Hematopoietic multipotent progenitor cell treated with erythropoietin and hydrocortisone succinate and interleukin-3 and kit ligand, for 15 days (in vitro differentiated cells): ENCODE measurements at places on chromosomes 2 and 18.

DNA sequence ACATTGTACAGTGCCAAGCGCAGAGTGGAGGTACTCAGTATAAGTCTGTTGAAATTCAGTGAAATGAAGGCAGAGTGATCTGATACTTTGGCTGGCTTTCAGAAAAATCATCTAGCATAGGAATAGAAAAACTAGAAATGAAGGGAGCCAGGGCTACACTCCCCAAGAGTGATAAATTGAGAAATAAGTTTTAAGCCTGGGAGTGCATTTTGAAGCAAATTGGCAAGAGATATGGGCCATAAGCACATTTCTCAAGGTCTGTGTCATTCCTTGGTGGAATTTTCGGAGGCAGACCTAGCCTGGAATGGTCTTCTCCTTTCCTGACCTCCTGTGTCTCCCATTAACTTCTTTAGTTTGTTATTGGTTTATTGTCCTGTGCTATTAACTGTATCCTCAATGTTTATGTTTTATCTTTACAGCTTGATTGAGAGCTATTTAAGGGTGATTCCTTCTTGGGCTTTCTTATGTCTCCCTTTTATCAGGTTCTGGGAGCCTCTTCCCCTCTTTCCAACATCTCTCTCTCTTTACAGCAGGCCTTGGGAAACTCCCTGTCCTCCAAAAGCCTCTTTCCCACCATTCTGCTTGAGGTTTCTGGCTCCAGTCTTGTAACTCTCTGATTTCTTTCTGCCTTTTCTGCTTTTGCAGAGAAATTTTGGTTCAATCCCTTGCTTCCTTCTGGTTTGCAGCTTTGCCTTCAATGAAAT lies 649.5 kb downstream of the SLC4A3 start:
- DNase-seq: no peak

- DNase-seq: no peak
These were observed 48.6 kb upstream of the DAPL1 start for GRCh38 chr2:158746488-158746887.

GRCh38 chr18:46331316-46331715 lies 227.1 kb downstream of the HAUS1 start:
- no peak for DNase-seq

- DNase-seq: no peak
These were observed 94.1 kb upstream of the ACAA2 start for GRCh38 chr18:49907346-49907929.

DNA sequence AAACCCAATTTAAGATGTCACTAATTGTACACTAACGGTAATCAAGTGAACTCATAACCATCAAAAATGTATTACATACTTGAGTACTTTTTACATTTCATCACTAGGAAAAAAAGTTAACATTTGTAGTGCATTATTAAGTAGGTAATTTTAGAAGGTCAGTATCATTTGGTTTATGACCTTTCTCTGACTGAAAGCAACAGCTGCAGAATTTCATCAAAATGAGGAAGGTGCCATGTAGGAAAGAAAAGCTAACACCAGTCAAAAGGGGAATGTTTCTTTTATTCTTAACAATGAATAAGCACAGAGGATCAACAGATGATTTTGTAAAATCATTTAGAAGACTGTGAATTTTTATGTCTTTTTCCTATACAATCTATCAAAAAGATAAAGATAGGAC lies 79.0 kb downstream of the PIGN start:
- DNase-seq: no peak

DNA sequence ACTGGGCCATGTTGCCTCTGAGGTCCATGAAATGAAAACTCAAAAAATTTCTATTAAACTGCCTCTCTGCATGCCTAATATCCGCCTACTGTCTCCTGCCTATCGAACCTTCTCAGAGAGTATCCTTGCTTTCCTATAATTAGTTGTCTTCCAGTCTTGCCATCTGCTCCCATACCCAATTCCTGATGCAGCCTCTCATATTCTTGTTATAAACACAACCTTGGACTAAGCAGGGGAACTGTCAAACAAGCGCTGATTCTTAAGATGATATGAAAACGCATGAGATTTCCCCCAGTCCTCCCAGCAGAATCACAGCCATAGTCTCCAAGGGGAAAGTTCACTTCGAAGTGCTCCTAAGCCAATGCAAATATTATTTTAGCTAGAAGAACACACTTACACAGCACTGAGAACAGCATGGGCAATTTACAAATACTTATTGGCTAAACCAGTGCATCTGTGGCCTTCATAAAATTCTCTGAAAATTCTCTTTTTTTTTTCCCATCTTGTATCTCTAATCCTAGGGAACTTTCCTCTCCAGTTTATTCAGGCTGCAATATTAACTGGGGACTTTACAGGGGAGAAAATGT lies 471.6 kb downstream of the MBD2 start:
- DNase-seq: no peak

DNA sequence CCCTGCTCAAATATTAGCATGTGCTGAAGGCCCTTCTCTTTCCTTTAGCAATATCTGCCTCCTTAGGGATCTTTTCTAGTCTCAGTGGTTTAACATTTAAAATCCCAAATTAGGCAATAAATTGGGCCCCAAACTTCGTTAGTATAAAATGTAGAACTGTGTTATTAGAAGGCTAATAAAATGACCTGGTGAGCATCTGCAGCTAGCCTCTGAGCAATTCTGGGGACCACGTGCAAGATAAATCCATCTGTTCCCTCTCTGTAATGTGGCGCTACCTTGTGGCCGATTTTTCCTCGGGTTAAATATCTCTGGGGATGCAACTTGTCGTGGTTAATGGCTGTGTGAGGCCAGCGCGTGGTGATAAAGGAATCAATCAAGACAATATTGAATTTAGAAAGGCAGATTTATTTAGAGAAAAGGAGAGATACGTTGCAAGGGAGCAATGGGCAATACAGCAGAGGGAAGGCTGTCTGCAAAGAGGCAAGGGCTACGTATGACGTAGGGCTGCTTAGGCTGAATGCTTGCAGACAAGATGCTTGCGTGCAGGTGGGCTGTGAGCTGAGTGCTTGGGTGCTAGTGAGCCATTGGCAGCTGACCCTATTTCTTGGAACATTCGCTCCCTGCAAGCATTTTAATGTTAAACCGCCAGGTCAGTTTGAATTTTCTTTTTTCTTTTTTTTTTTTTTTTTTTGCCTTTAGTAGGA lies 18.5 kb upstream of the IL36G start:
- no peak for DNase-seq

GRCh38 chr2:194539425-194539824 lies 1117.6 kb upstream of the SLC39A10 start:
- DNase-seq: no peak

DNA sequence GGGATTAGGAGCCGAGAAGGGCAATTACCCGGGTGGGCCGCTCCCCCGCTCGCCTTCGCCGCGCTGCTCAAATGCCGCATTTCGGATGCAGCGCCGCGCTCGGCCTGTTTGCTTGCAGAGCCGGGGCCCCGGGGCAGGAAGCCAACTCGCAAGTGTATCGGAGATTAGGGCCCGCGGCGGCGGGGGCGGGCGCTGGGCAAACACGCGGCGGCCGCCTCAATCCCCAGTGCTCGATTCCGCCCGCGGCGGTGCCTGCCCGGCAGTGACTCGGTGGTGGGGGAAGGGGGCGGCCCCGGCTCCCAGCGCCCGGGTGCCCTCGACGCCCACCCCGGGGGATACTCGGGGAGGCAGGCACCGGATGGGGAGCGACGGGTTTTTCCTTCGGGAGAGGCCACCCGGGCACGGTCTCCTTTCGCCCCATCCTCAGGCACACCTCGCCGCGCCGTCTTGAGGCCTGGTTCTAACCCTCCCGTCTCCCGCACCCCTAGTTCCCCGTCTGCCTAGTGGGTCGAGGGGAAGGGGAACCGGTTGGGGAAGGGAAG lies 26.6 kb upstream of the NOTO start:
- DNase-seq: peak; percentile 42

- no peak for DNase-seq
These were observed 56.9 kb downstream of the HNMT start for GRCh38 chr2:138021154-138021553.

GRCh38 chr2:236642125-236642524 lies 72.5 kb downstream of the ACKR3 start:
- no peak for DNase-seq

- no peak for DNase-seq
These were observed 34.6 kb downstream of the ODC1 start for GRCh38 chr2:10413503-10413902.

DNA sequence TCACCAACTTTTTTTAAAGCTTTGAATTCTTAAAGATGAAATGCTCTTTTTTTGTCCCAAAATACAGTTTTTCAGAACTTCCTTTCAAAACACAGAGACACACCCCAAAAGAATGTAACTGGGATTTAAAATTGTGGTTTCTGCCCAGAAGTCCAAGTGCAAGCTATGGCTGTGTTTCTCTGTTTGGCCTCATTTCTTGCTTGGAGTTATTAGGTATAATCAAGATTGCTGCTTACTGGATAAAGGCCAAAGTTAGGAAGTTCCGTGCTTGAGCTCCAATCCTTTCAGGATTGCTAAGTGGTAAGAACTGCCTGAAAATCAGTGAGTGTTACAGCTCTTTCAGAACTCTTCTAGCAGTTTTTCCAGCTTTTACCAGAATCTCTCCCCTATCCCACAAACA lies 16.9 kb downstream of the ZBTB7C start:
- no peak for DNase-seq

- DNase-seq: no peak
These were observed 86.9 kb upstream of the MGAT5 start for GRCh38 chr2:134167015-134167414.

DNA sequence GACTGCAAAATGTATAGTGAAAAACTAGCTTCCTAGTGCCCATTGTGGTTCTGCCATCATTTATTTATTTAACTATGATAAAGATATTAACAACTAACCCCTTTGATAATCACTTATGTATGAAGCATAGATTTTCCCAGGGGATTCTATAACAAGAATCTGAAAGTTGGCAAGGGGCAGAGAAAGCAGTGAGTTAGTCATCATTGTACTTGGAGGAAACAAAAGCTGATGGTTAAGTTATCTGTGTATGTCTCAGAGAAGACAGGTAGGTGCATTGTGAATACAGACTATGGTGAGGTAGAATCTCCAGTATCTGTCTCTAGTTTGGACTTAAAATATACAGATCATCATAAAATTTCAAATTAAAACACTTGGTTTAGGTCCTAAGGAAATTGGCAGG lies 2159.1 kb upstream of the CELF4 start:
- no peak for DNase-seq

DNA sequence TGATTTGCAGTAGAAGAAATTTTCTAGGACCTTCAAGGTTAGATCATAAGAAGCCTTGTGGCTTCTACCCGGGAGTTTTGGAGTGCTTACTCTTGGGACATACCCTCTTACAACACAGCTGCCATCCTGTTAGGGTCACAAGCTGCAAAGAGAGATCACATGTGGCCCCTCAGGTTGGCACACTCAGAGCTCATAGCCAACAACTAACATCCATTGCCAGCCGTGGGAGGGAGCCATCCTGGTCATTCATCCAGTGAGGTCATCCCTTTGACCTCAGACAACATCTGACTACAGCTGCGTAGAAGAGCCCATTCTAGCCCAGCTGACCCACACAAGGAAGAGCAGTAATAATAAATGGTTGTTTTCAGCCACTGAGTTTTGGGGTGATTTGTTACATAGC lies 76.9 kb upstream of the NABP1 start:
- no peak for DNase-seq

- DNase-seq: no peak
These were observed 708 bp upstream of the MALT1 start for GRCh38 chr18:58670404-58671110.

GRCh38 chr2:215887303-215887702 lies 126.0 kb downstream of the MREG start:
- no peak for DNase-seq

DNA sequence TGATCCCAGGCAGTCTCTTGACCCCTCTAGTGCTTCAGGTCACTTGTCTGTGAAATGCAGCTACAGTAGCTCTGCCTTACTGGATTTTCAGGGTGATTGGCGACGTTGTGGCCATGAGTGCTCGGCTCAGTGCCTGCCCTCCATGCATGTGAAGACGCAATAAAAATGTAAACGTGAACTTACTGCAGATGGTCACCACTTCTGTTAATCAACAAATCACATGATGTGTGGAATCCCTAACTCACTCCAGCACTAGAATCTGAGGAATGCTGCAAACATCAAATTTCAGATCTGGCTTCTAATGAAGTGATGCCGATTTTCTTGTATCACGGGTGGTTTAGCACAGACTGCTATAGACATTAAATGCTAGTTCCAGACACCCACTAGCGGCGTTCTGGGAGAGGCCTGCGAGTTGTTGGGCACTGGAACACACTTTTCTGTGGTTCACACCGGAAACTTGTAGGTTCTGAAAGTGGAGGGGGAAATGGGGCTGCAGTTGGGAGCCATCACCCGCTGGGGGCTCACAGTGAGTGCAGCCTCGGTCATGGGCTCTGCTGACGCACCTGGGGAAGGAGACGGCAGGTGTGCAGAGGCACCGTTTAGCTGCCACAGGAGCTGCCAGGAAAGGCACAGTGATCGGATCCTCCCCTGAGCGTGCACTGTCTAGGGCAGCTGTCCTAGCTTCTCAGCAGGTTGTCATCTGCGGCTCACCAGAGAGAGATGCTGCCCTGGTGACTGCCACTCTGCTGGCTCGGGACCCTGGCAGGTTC lies 6.5 kb downstream of the CNDP1 start:
- no peak for DNase-seq

DNA sequence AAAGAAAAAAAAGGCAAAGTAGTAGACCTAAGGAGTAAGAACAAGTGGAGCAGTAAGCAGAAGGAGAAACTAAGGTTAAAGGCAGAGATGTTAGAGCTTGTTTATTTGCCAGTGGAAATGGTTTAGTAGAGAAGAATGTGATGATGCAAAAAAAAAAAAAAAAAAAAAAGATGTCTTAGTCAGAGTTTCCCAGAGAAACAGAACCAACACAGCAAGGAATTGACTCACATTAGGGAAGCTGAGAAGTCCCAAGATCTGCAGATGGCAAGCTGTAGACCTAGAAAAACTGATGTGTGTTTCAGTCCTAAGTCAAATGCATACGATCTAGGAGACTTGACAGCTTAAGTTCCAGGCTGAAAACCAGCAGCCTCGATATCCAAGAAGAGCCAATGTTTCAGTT lies 1548.8 kb upstream of the LRRTM1 start:
- no peak for DNase-seq

DNA sequence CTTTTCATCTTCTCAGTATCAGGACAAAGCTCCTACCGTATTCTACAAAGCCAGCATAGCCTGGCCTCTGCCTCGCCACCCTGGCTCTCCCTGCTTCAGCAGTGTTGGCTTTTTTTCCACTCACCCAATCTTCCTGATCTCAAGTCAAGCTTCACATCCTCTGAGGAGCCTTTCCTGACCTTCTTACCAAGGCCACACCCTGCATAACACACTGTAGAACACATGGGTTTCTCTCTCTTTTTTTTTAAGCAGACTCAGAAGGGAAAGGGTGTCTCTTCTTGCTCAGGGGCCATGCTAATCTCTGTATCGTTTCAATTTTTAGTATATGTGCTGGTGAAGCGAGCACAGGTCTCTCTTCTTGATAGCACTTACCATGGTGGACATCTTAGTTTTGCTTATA lies 15.2 kb downstream of the FBXO36 start:
- no peak for DNase-seq
